ENCODE measurements at places on chromosomes 11 and 22. TPM values are rescaled to one million over a fixed set of nuclear protein-coding genes. Genes with fewer than 3 reads are reported as not detected.
A peak's percentile ranks its signal among the peaks of the same experiment; 100 is the strongest.

DNA sequence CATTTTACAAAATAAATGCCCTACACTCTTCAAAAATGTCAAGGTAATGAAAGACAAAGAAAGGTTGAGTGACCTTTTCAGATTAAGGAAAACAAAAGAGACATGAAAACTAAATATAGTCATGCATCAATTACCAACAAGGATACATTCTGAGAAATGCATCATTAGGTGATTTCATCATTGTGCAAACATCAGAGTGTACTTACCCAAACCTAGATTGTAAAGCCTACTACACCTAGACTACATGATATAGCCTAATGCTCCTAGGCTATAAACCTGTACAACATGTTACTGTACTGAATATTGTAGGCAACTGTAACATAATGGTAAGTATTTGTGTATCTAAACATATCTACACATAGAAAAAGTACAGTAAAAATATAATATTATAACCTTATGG is 26.7 kb downstream of the INTS4 start:
- no peak for DNase-seq

The OR10D3 gene
- not detected for total RNA-seq

The SLC6A5 gene
- not detected for total RNA-seq

- DNase-seq, result no peak
Measured at GRCh38 chr11:68039526-68040086, 781 bp downstream of the TCIRG1 start.

- peak; percentile 68 for DNase-seq
Measured at GRCh38 chr11:57406337-57406904, 16.0 kb upstream of the PRG2 start.

GRCh38 chr11:58024601-58025091 is 965 bp downstream of the OR9Q1 start:
- DNase-seq, result peak; percentile 96

The TNNI2 gene
- total RNA-seq, result not detected

The BARX2 gene
- total RNA-seq, result 0.40 TPM

DNA sequence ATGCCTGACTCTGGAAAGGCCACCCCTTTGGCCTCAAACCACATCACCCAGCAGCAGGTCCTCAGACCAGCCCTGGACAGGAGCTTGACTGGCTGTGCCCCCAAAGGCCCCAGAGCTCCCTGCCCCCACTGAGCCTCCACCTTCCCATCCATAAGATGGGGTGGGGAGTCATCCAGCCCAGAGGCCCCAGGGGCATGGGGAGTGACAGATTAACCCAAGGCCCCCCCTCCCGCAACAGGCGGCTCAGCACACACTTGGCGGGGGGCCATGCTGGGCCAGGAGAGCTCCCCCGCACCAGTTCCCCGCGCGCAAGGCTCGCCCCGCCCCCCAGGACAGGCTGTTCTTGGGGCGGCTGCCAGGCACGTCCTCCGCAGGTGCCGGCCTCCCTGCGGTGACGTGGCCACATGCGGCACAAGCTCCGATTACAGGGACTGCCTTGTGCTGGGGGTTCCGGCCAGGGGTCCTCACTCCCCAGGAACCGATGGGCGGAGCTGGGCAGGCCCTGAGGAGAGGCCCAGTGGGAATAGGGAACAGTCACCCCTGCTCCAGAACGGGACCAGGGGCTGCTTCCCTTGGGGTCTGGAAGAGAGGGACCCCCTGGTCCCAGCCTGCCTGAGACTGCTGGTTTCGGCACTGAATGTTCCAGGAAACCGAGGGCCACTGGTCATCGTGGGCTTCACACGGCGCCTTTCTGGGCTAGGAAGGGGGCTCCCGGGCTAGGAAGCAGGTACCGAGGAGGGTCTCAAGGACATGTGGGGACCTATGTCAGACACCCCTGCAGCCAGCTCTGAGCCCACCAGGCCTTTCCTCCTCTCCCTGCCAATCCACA is 5.1 kb upstream of the CDKN1C start:
- DNase-seq, result no peak

- no peak for DNase-seq
Measured at GRCh38 chr11:12446863-12447262, 69.5 kb downstream of the PARVA start.

- DNase-seq, result no peak
Measured at GRCh38 chr11:9066433-9066925, 24.9 kb downstream of the SCUBE2 start.

GRCh38 chr11:95715777-95716241 is 73.8 kb downstream of the FAM76B start:
- DNase-seq, result no peak

DNA sequence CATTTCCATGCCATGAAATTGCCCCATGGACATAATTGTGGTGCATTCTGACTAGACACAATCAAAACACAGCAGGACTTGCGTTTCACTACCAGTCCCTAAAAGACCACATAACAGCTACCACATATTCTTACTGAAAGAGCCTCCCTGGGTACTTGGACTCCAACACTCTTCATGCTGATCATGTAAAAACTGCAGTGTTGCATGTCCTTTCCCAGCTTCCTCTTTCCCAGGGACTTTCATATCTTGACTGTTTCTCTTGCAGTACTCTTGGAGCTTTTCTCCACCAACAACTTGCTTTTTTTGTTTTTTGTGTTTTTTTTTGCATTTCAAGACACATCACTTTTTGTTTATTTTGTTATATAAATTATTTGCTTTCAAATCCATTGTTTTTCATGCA is 22.9 kb downstream of the MS4A6E start:
- DNase-seq, result no peak

DNA sequence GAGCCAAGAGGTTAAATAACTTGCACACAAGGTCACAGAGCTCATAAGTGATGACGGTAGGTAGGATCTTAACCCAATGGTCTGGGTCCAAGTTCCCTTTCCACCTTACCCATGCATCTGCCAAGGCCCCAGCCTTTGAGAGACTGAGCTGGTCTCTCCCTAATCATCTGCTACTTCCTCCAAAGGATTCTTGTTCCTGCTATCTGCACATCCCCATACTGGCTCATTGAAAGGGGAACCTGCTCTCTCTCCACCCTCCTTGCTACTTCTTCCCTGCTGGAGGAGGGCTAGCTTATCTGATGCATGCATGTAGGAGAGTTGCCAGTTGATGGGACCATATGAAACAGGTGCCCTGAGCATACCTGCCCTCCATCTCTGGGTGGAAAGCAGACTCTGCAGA is 47.7 kb downstream of the COMMD9 start:
- DNase-seq, result no peak

- DNase-seq, result no peak
Measured at GRCh38 chr22:47547881-47548650, 785.6 kb downstream of the TBC1D22A start.

DNA sequence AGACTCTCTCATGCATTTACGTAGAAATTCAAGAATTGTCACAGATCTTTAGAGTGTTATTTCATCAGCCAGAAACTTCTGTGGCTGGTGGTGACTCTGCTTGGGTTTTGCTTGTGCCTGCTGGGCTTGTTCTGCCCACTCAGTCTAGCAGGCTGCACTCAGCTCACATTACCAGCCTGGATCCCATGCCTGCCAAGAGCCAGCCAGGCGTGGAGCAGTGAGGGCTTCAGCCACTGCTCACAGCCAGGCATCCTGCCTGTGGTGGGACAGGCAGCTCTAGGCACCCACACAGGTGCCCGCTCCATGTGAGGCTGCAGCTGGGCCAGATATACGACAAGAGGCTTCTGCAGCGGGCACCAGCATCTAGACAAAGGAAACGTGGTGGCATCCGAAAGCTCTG is 1213.3 kb upstream of the RAG2 start:
- DNase-seq, result no peak

DNA sequence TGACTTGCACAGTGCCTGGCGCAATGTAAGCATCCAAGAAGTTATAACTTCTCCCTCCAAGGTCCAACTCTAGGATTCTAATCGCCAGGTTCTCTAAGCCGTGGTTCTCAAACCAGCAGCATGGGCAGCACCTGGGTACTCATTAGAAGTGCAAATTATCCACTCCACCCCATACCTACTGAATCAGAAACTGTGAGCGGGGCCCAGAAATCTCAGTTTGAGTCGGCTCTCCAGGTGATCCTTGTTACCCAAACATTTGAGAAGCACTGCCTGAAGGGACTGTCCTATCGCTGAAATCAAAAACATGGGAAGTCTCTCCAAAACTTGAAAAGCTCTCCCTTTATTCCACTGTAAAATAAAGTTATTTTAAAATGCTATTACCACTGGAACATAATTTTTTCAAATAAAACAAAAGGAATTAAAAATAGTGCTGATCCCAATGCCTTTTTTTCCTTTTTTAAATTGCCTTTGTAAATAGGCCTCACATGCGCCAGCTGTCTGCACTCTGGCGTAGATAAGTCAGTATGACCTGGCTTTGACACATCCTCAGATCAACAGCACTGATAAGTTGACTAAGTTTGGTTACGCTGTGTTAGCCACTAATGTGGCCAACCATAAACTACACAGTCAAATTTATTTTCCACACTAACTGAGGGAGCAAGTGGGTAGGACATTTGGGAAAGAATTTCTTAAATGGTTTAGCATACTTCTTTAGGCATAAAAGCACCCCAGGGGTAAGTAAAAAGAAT is 8.4 kb upstream of the CTR9 start:
- DNase-seq, result no peak

- DNase-seq, result no peak
Measured at GRCh38 chr11:114399490-114400215, 658 bp downstream of the C11orf71 start.

The SMCO4 gene
- 48.1 TPM for total RNA-seq

- no peak for DNase-seq
Measured at GRCh38 chr11:24667353-24667968, 170.6 kb downstream of the LUZP2 start.

The FXYD6 gene
- 71.2 TPM for total RNA-seq

DNA sequence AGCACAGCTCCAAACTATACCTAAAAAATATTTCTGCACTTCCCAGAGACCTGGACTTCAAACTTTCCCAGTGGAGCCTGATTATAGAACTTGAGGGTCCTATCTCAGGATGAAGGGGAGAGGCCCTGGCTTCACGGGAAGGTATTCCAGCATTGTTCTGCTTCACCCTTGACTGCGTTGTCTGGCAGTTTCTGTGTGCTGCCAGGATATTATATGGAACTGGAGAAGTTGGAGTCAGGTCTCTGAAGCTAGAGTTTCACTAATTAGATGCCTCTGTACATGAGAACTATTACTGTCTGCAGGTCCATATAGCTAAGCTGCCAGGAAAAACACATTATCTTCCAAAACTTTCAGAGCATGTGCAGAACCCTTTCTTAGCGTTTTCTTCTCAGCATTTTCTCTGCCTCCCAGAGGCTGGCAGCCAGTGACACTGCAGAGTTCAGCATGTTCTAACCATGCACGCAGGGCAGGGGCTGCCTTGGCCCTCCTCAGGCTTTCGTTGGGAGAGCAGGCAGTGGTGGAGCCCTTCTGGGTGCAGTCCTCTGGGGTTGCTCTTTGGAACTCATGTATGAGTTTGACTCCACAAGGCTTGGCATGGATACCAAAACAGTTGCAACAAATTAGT is 99.3 kb downstream of the CWC15 start:
- DNase-seq, result no peak

GRCh38 chr11:12070446-12071267 is 39.7 kb upstream of the MICAL2 start:
- DNase-seq, result no peak

- DNase-seq, result no peak
Measured at GRCh38 chr11:114183044-114183511, 113.1 kb upstream of the NNMT start.

DNA sequence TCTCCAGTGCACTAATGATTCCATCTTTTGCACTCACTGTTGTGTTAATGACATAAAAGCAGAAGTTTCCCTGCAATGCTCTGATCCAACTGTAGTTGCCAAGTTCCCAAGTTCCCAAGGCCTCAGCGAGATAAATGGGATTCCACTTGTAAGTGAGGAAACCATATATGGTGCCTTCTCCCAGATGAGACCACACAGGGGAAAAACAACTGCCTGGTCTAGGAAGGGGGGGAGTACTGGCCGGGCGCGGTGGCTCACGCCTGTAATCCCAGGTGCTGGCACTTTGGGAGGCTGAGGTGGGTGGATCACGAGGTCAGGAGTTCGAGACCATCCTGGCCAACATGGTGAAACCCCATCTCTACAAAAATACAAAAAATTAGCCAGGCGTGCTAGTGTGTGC is 23.3 kb upstream of the RELA start:
- no peak for DNase-seq

The POU2AF2 gene
- not detected for total RNA-seq

DNA sequence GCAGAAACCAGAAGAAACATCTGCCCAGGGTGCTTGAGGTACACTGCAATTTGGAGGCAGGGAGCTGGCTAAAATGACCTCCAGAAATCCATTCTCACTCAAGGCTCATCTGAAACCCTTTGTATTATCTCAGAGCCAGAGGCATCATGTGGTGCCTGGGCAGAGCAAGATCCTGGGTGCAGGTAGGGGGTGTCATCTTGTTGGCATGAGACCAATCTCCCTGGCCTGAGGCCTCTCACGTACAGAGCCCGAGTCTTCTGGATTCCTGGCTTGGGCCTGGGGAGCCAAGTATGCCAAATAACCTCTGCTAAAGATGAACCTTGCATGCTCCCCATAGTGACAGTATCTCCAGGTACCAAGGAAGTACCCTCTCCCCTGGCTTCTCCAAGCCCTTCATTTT is 2.4 kb downstream of the LMO1 start:
- no peak for DNase-seq

The WT1 gene
- 3.0 TPM for total RNA-seq

The P2RY6 gene
- total RNA-seq, result 4.0 TPM

DNA sequence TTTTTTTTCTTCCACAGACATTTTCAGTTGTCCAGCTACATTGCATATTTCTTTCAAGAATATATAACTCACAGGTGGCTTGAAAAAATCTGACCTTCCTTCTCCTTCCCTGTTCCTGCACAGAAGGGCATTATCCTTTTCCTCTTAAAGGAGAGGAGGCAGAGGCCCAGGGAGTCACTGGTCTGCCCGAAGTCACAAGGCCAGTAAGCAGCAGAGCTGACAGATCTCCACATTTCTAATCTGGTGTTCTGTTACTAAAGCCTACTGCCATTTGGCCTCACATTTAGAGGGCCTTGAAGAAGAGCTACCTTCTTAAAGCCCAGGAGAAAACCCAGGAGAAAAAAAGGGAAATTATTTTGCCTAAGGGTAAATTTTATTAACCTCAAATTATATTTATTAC is 12.3 kb downstream of the ENDOD1 start:
- DNase-seq, result no peak

GRCh38 chr11:22465620-22466019 is 127.4 kb downstream of the SLC17A6 start:
- no peak for DNase-seq

GRCh38 chr11:72587696-72588095 is 86.5 kb downstream of the PDE2A start:
- DNase-seq, result no peak

The DGKZ gene
- 82.2 TPM for total RNA-seq

The FBLN1 gene
- 58.5 TPM for total RNA-seq

GRCh38 chr22:45445031-45445710 is 31.7 kb downstream of the RIBC2 start:
- DNase-seq, result no peak

GRCh38 chr11:75103380-75104026 is 6.8 kb upstream of the OR2AT4 start:
- DNase-seq, result no peak

The HTR3B gene
- not detected for total RNA-seq

The IGSF22 gene
- total RNA-seq, result 0.06 TPM

The SVIP gene
- 14.8 TPM for total RNA-seq

- no peak for DNase-seq
Measured at GRCh38 chr11:17277024-17277584, 565 bp downstream of the NUCB2 start.
